LNCaP clone FGC (cell line): ENCODE measurements at places on chromosomes 6 and 20.

GRCh38 chr6:106194949-106195921 lies 109.1 kb downstream of the PRDM1 start:
- DNase-seq: no peak

GRCh38 chr6:115729036-115729435 lies 331.7 kb downstream of the FRK start:
- no peak for DNase-seq

DNA sequence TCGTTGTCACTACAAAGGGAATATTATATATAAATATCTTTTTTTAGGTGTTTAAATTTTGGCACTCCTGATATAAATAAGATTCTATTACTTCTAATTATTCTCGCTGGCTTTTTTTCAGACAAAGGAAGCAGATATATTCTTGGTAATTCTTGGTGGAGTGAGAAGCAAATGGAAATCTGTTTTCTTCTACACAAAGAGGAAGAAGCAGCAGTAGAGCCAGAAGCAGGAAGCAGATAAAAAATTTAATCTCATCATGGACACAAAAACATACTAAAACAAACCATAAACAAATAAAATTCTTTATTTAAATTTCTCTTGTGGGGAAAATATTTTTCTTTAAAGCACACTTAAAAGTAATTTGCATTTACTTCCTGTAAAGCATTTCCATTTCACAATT lies 3.7 kb upstream of the KIAA0319 start:
- no peak for DNase-seq

GRCh38 chr20:49115564-49115963 lies 69.5 kb downstream of the CSE1L start:
- no peak for DNase-seq

GRCh38 chr20:10033905-10034650 lies 709 bp upstream of the ANKEF1 start:
- DNase-seq: no peak

DNA sequence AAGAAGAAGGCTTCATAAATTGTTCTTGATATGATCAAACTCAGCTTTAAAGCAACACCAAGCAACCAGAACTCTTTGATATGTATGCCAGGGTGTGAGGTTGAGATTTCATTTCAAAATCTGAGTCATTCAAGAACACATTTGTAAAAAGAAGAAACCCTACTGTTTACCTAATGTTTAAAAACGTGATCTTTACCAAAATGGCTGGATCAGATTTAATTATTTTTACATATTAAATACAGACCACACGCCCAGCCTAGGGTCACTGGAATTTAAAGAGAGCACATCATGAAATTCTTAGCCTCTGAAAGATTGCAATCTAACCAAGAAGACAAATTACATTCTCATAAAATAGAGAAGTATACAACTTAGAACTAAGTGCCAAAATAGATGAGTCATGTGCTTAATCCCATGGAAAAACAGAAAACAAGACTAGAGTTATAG lies 206.8 kb upstream of the SMLR1 start:
- DNase-seq: no peak

- no peak for DNase-seq
These were observed 2.4 kb downstream of the CABLES2 start for GRCh38 chr20:62404761-62405107.

DNA sequence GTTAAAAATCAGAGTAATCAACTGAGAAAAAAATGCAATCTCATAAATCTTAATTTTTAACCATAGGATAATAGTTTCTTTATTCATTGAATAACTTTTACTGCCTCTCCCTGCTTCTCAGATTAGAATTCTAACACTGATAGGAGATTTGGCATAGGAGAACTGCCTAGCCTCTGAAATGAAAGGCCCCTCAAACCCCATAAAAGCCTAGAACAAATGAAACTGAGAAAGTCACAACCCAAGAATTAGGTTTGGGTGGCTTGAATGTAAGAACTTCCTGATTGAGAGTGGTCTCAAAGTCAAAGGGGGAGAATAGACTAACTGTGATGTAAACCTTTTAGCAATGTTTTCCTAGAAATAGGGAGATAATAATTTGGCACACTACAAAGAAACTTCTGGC lies 52.2 kb downstream of the SAMD5 start:
- no peak for DNase-seq

DNA sequence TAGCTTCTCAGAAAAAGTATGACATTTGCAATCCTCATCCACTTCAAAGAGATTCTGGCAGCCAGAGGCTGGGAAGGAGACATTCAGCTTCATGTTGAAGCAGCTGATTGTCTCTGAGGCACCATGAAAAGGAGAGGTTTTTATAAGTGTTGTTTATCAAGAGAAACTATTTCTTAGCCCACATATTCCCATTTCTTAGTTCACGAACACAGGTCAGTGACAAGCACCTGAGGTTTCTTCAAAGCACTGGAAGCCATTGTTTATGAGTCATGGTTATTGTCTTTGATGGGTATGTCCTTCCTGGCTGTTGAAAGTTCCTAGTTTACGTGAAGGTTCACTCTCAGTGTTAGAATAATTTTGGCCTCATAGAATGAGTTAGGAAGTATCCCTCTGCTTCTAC lies 3.0 kb upstream of the DDX43 start:
- DNase-seq: no peak

DNA sequence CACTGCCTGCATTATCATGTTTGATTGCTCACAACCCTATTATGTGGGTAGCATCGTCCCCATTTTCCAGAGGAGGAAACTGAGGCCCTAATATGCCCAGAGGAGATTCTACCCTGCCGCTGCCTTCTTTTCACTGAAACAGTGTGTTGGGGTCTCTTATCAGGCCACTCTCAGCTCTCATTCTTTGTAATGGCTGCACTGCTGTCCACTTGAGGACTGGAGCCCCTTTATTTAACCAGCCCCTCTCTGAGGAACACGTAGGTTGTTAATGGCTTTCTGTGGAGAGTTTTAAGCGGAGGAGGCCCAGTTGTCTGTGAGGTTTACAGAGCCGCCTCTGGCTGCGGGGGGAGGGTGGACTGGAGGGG lies 32.5 kb downstream of the SRC start:
- no peak for DNase-seq
